Testis (tissue), 5 donors: ENCODE measurements at places on chromosomes 7 and 10. TPM values are rescaled to one million over a fixed set of nuclear protein-coding genes. Genes with fewer than 3 reads are reported as not detected.

CTAGE8 gene
- 4.4 TPM for total RNA-seq

GBX1 gene
- total RNA-seq, result 2.9 TPM

ACTL6B gene
- total RNA-seq, result 1.2 TPM

SKIDA1 gene
- 6.6 TPM for total RNA-seq

LAMB1 gene
- 42.0 TPM for total RNA-seq

KCNMA1 gene
- total RNA-seq, result 13.6 TPM

ADAM22 gene
- 4.4 TPM for total RNA-seq

GAD2 gene
- 1.0 TPM for total RNA-seq

SOSTDC1 gene
- total RNA-seq, result 1.5 TPM

CAV2 gene
- total RNA-seq, result 33.0 TPM

POR gene
- total RNA-seq, result 169 TPM

CCDC6 gene
- 41.7 TPM for total RNA-seq

C10orf53 gene
- 33.5 TPM for total RNA-seq

DNA sequence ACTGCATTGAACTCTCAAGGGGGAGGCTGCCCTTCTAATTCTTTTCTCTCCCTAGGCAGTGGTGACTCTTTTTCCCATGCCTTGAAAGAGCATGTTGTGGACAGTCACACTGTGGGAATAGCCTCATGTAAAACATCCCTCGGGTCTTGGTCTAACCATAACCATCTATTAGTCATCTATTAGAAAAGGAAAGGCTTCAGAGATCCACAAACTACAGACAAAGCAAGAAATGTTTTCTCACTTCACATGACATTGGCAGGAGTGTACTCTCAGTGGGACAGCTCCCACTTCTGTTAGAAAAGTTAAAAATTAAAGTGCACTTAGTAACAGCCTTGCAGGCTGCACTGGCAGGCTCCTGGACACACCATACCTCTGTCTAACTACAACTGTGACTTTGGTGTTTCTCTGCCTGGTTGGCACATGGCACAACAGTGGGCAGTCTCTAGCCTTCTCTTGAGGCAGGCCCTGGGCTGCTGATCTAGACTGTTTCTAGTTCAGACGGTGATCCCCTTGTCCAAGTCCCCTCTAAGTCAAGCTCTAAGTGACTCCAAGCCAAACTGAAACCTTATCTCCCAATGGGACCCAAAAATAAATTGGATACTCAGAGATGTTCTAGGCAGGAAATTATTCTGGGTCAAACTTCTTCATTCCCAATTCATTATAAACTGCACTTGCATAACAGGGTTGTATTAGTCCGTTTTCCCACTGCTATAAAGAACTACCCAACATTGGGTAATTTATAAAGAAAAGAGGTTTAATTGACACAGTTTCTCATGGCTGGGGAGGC, 57.9 kb upstream of the ITGB1 start:
- DNase-seq, result no peak

- no peak for DNase-seq
These were observed 319.0 kb downstream of the DGKB start for GRCh38 chr7:14583518-14583917.

GRCh38 chr7:136189506-136189998, 212.4 kb upstream of the MTPN start:
- DNase-seq, result no peak

DNA sequence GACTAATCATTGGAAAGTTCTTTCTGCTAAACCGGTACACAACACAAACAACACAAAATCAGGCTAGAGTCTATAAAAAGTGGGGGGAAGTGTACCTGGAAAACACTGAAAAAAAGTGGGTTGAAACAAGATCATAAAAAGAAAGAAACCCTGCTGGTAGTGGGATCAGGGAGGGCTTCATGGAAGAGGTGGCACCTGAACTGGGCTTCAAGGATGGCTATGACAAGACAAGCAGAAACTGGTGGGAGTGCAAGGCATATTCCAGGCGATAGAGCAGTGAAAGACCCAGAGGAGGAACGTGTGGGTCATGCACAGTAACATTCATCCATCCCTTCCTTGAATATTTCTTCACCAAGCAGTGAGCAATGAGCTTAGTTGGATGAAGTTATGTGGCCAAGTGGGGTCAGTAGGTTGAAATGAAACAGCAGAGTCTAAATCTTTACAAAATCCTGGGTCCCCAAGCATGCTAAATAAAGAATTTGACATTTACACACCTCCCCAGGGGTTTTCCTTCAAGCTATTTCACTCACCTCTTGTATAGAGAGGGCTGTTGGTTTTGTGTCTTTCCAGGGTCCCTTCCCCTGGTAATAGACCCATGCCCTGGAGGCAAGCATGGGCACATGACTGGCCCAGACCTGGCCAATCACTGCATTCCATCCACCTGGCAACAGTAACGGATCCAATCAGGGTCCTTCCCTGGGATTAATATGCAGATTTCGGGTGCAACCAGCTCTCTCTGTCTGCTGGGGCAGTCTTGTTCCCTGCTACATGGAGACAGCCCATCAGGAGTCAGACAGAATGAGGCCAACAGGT, 38.2 kb downstream of the SPOCK2 start:
- no peak for DNase-seq

- peak; percentile 18 for DNase-seq
These were observed 25.4 kb downstream of the GBX1 start for GRCh38 chr7:151141855-151142685.

DNA sequence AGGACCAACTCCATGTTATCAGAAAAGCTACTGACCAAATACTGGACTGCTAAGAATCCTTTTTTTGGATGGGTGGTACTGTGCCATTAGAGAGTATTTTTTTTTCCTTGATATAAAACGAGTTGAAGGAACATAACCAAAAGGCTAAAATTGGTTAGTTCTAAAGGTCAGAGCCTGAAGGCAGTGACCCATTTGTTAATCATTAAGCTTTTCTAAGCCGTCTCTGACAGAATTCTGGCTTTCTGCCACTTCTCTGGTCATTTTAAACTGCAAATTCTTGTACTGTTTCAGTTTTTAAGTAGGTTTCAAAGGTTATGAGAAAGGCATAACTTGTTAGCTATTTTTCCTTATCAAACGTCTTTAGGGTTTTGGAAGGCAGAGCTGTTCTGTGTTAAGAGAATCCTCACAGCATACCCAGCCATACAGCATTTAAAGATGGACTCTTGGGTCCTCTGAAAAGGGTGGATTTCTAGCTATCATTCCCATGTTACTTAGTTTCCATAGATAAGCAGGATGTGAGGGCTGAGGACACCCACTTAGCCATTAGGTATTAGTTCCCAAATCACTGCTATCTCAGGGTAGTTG, 196.8 kb downstream of the RNLS start:
- DNase-seq, result no peak

DNA sequence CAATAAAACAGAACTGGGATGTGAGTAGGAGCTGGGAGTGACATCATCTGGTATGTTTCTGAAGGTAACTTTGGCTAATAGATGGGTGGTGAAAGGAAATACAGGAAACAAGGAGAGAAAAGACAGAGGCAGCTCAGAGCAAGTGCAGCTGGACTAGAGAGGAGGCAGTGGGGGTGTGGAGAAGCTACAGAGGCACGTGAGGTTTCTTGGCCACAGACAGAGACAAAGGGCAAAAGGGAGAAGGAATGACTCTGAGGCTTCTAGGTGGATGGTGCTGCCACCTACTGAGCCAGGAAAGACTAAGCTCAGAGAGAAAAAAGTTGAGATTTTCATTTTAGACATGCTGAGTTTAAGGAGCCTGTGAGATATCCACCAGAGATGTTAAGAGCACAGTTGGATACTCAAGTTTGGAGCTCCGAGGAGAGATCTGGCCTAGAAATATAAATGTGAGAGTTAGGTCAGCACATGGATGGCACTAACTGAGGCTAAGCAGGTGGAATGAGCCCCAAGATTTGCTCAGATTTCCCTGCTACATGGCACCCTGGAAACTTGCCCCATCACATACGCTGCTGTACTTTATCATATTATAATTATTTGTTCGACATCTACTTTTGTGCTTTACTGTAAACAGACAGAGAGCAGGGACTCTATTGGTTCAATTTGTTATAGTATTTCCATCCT, 293.0 kb upstream of the IMMP2L start:
- DNase-seq, result peak; percentile 78

DNA sequence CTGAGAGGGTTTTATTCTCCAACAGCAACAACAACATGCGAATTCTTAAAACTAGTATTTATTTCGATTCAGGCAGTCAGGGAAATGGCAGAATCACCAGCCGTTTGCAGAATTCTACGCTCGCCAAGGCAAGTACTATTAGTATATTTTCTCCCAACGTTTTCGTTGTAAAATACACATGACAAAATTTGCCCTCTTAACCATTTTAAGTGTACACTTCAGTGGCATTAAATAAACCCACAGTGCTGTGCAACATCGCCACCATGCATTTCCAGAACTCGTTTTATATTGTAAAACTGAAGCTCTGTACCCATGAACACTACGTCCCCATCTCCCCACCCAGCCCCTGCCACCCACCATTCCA, 10.8 kb downstream of the EN2 start:
- no peak for DNase-seq

DNA sequence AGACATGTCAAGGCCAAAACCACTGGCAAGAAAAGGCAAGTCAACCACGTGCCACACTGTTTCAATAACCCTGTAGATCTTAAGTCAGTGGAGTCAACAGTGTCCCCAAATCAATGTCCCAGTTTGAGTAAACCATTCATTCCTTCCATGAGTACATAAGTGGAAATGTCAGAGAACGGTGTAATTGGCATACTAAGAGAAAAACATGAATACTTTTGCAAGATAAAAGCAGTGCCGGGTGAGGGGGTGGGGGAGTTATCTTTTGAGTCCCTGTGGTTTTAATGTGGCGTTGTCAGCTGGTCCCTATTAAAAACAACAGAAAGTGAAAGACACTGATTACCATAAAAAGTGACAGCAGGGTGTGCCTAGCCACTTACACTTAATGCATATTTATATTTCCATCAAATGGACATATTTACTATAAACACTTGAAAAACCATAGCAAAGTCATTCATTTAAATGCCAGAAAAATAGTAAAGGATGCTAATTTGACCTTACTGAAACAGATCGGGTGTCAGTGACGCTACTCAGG, 37.8 kb downstream of the RSU1 start:
- no peak for DNase-seq

GRCh38 chr10:131726967-131727366, 173.8 kb upstream of the PPP2R2D start:
- no peak for DNase-seq

- no peak for DNase-seq
These were observed 5.5 kb downstream of the ZNF503 start for GRCh38 chr10:75395932-75396630.

DNA sequence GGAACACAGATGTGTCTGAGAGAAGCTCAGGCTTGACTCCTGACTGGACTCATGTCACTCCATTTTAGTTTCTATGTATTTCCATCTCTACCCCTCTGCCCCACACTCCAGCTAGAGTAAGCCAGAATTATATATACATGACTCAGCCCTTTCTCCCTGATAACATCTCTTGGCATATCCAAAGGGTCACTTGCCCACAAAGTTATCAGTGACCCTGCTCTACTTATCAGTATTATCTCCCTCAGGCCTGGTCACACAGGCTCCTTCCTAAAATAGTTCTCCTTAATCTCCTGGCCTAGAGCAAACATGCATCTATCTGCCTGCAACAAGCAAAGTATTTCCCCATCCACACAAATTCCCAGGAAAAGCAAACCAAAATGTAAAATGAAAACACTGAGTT, 598.3 kb downstream of the SUGCT start:
- DNase-seq, result no peak

- DNase-seq, result peak; percentile 82
These were observed 49.1 kb upstream of the CDC14C start for GRCh38 chr7:48875045-48875916.

DNA sequence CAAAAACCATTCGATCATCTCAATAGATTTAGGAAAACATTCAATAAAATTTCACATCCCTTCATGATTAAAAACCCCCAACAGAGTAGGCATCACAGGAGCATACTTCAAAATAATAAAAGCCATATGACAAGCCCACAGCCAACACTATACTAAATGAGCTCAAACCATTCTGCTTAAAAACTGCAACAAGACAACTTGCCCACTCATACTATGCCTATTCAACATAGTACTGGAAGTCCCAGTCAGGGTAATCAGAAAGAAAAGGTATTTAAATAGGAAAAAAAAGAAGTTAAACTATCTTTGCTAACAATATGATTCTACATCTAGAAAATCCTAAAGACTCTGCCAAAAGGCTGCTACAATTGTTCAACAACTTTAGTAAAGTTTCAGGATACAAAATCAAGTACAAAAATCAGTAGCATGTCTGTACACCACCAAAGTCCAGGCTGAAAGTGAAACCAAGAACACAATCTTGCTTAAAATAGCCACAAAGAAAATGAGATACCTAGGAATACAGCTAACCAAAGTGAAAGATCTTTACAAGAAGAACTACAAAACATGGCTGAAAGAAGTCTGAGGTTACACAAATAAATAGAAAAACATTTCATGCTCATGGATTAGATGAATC, 882.6 kb downstream of the GRM8 start:
- DNase-seq, result no peak

- no peak for DNase-seq
These were observed 856.4 kb downstream of the LRMDA start for GRCh38 chr10:76287856-76288255.
